ENCODE measurements at places on chromosomes 7 and 10.
A peak's percentile ranks its signal among the peaks of the same experiment; 100 is the strongest.

DNA sequence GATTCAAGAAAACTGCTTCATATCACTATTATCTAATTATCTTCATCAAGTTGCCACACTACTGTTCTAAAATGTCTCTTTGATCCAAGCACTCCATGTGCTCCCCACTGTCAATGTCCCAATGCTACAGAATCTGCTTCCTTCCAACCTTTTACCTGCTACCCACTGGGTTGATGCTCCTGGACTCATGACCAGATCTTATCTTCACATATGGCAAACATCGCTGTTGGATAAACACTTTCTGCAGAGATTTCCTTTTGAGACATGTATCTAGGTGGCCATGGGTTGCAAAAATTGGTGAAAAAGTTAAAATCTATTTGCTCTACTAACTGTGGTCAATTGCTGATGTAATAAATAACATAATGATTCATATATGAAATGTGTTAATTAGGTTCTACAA, 24.5 kb upstream of the SEMA3C start:
- no peak for DNase-seq

GRCh38 chr7:106717254-106717954, 56.4 kb upstream of the CCDC71L start:
- peak; percentile 42 for DNase-seq

DNA sequence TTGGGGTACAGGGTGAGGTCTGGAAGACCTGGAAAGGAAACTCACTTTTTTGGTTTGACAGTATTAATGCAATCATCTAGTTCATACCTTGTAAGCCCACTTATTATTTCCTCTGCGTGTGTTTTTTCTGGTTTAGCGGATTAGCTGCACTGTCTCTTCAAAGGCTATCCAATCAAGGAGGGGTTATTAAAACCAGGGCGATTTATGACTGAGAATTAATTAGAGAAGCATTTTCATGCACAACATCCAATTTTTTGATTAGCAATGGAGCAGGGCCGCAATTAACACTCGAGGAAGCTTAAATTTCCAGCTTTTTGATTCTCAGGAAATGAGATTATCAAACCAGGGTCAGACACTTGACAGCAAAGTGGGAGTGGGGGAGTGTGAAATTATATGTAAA, 248.9 kb downstream of the EXOC4 start:
- no peak for DNase-seq

DNA sequence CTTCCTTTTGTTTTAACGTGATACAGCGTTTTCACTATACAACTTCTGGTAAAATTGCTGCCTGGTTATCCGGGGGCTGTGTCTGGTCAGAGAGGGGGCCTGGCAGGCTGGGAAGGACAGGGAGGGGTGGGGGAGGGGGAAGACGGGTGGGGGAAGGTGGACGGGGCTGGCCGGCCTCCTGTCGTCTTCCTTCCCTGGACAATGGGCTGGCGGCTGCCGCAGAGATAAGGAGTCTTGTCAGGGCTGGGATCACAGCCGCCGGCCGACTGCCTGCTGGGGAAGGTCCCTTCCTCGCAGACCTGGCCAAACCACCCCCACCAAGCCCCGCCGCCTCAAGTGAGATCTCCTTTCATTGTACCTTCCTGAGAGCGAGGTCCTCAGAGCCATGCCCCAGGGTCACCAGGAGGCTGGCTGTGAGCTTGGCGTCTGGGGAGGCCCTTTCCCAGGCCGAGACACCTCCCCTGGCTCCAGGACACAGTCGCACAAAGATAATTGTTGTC, 151.2 kb upstream of the TNRC18 start:
- no peak for DNase-seq

- no peak for DNase-seq
Measured at GRCh38 chr10:132383101-132383500, 13.9 kb upstream of the PWWP2B start.

DNA sequence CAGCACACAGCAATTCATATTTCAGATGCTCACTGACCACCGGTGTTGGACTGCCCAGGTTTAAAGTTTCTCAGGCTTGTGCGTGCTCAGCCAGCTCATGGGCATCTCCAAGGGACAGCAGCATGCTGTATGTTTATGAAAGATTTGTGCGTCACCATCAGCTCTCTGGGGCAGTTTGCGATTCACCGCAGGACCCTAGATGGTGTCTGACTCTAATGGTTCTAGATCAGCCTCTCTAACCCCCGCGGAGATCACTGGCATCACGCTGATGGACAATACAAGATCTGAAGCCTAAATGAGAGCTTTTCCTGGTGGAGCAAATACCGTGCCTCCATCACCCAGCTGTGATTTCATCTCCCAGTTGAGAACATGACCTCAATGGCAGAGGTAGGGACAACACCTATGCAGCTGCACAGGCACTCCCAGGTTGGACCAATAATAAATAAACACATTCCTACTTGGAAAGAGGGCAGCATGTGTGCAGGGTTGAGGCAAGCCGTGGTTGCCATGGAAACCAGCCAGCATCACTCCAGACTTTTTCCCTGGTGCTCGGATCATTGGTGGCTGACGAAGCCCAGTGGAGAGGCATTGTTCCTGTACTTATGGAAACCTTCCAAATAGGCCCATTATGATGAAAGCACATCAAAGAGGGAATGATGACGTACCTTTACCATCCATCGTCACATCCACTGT, 253.6 kb downstream of the KCNMA1 start:
- no peak for DNase-seq

- no peak for DNase-seq
Measured at GRCh38 chr7:139571190-139571589, 47.7 kb downstream of the CLEC2L start.

- DNase-seq, result no peak
Measured at GRCh38 chr7:99311702-99312101, 14.0 kb upstream of the ARPC1A start.

- no peak for DNase-seq
Measured at GRCh38 chr7:91165846-91166230, 98.4 kb upstream of the FZD1 start.

GRCh38 chr7:47846138-47846836, 102.0 kb downstream of the PKD1L1 start:
- no peak for DNase-seq

- DNase-seq, result no peak
Measured at GRCh38 chr7:78677391-78677790, 776.1 kb downstream of the MAGI2 start.

- DNase-seq, result no peak
Measured at GRCh38 chr10:46998192-46998591, 87.0 kb downstream of the PTPN20 start.

DNA sequence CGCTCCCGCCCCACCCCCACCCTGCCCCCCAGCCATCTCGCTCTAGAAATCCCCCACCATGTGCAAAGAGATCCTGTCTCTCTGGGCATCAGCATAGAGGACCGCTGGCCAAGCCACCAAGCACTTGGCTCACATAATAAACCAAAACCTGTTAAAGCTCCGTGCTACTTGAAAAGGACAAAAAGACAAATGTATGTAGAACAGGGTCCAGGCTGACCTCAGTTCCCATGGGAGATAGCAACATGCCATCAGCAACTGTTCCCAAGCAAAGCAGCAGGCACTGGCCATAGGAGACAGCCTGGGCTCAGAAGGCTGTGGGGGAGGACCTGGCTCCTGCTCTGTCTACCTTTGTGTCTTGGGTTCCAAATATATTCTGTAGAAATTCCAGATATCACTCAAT, 38.4 kb upstream of the GDF10 start:
- no peak for DNase-seq

GRCh38 chr10:101284101-101284743, 55.0 kb upstream of the LBX1 start:
- no peak for DNase-seq

DNA sequence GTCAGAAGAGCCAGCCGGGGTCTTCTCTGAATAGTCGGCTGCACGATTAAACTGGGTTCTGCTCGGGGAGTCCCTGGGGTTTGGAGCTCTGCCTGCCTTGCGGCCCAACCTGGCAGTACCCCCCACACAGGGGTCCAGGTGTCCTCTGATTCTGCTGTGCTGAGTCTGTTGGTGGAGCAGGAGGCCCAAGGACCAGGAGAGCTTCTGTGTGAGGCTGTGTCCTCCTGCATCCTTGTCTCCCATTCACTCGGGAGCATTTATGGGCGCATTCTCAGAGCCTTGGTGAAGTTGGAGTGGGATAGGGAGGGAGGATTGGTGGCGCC, 14.2 kb downstream of the INPP5A start:
- DNase-seq, result no peak

GRCh38 chr10:33876584-33877400, 542.3 kb upstream of the NRP1 start:
- DNase-seq, result peak; percentile 92

GRCh38 chr7:131329176-131329570, 1.5 kb downstream of the MKLN1 start:
- DNase-seq, result no peak

All from inflammatory macrophage (primary cell).